ENCODE measurements at places on chromosomes 6 and 20.

DNA sequence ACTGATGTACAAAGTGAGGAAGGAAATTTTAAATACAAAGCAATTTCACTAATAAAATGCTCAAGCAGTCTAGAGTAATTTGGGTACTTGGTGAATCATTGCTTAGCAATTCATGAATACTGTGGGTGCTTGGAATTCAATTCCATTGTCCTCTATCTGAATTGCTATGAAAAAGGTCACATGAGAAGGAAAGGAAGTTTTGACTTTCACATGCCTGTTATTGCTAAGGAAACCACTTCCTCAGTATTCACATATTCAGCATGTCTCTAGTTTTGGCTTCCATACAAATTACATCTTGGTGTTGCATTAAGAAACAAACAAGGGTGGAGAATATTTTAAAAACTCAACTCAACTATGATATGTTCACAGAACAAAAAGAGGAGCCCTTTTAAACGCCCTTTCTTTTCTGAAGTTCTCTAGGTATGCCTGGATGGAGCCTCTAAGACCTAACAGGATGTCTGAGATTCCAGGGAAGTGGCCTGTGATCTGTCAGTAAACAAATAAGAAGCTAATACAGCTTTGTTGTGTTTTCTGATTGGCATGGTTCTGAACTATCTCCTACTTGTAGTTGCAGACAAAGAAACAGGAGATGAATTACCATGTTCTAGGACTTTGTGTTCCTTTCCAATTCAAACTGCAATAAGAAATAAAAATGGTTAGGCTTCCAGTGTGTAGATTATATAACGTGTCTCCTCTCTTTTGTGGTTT lies 190.4 kb downstream of the OGFRL1 start:
- DNase-seq: no peak

DNA sequence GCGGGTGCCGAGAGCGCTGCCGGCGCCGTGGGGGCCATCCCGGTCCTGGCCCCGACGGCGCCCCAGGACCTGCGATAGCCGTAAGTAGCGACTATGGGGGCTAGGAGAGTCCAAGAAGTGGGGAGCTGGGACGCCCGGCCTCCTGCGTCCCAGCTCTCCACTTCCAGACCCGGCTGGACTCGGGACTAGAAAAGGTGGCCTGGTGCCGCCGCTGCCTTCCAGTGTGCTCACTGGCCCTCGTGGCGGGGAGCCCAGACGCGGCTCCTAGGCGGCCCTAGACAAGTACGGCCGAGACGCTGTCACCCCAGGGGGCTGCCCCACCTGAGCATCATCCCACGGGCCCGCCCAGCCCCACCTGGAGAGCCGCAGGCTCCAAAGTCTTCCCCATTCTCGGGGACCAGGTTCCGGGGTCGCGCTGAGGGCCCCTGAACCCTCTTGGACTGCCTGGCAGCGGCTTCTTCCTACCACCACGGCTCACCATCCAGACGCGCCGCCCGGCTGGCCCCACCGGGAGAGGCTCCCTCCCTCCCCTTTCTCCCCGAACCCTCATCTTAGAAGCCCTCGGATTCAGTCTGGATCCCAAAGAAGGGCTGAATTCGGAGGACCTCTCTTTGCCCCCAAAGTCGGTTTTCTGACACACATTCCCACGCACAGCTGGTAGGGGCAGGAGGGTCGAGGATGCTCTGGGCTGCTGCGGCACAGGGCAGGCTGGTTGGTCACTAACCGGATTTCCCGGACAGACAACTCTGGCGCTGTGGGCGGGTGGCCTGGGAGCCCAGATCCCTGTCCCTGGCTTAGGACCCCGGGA lies 870 bp upstream of the MDFI start:
- no peak for DNase-seq

DNA sequence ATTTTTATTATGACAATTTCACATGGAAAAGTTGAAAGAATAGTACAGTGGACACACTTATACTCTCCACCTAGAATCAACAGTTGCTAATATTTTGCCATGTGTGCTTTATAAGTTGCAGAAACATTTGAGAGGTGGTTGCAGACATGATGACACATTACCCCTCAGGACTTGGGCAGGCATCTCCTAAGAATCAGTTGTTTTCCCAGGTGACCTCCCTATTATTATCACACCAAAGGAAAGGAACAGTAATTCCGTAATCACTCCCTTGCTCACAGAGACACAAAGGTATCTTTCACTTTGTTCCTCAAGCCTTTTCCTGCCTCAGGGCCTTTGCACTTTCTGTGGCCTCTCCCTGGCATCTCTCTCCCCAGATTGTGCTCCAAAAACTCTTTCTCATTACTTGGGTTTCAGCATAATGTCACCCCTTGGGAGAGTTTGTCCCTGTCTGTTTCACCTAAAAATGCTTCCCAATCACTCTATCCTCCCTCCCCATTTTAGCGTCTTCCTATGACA lies 5.9 kb upstream of the SULF2 start:
- DNase-seq: no peak

DNA sequence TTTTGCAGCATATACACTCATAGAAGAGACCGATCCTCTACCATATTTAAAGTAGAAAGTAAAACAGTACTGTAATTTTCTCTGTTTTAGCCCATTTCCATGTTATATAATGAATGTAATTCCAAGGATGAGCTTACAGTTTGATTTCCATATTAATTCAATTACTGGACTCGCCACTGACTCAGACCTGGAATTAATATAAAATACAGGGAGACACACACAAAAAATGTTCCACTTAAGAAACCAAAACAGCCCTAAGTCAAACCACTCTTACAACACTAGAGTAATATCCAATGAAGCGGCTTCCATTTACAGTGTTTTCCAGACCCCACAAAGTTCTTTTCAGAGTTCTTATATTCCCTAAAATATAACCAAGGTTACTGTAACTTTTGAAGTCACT lies 110.6 kb downstream of the BACH2 start:
- no peak for DNase-seq

- no peak for DNase-seq
Measured at GRCh38 chr6:34497411-34497810, 31.5 kb downstream of the PACSIN1 start.

DNA sequence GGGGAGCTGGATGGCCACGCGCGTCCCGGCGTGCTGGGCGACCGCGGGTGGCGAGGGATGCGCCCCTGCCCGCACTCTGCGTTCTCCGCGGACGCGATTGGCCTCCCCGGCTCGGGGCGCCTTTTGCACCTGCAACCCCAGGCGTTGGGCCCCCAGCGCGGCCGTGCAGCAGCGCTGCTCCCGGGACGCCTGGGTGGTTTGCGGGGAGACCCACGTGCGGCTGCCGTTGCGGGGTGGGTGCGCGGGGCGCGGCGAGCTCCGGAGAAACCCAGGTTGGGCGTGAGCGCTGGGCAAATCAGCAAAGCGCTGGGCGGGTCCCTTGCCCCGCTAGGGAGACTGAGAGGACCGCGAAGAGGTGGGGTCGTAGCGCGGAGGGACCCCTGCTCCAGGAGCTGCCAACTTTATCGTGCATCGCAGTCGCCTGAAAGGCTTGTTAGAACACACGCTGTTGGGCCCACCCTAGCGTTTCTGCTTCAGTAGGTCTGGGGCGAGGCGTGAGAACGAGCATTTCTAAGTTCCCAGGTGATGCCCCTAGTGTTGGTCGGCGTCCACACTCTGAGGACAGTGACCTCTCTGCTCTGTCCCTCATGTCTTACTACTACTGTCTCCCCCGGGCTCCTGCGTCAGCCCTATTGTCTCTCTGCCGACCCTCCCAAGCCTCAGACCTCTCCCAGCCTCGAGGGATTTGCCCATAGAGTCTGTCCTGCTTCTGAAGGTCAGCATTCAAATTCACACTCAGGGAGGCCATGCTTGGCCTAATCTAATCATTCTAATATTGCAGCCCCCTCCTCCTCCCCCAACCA lies 538 bp upstream of the ZFP64 start:
- DNase-seq: peak; percentile 47

GRCh38 chr6:4358414-4359107 lies 223.2 kb upstream of the ECI2 start:
- no peak for DNase-seq

DNA sequence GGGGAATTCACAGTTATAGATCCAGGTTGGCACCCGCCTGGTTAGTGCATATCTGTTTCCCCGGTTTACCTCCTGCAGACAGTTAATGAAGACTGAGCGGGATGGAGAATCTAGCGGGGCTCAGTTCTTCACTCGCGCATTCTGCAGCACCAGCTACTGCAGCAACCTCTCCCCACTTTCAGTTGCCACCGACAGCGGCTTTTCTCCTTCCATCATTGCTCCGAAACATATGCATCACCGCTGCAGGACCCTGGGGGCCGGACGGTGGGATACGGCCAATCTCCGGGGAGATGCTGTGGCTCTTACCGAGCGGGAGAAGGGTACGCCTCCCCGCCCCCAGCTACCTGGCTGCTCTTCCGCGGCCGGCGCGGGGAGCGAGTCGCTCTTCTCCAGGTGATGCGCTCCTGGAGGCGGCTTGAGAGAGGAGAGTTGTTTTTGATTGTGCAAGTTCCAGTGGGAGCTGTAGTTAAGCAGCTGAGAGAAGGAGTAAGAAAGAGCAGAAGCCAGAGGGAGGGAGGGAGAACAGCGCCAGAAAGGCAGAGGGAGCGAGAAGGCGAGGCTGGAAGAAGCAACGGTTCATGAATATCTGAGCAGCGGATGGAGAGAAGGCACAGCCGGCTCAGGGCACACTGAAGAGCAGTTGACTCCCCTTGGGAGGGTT lies at the start of gene SGK1:
Gene SGK1, minus strand, starts transcription at position 642 of the 661 bp plus-strand sequence. CDS start 652 bp downstream, outside the sequence.
- DNase-seq: peak; percentile 26

- no peak for DNase-seq
Measured at GRCh38 chr20:36493051-36493800, 48.1 kb upstream of the MYL9 start.

GRCh38 chr6:40806256-40806864 lies 219.2 kb upstream of the LRFN2 start:
- DNase-seq: no peak

DNA sequence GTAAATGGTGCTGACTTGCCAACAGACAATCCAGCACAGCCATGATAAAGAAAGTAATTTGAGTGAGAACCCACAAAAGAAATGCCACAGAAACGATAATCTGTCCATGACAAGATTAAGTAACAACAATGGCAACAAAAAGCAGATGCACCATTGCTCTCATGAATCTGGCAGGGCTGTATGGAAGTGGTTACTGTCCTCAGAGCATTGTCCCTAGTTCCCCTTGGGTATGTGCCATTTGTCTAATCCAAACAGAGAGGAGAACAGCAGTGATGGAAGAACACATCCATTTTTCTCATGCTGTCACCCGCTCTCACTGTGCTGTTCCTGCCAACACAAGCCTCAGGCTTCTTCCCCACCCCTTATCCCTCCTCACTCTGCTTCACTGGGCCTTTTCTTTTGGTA lies 65.8 kb downstream of the REV3L start:
- DNase-seq: peak; percentile 35

DNA sequence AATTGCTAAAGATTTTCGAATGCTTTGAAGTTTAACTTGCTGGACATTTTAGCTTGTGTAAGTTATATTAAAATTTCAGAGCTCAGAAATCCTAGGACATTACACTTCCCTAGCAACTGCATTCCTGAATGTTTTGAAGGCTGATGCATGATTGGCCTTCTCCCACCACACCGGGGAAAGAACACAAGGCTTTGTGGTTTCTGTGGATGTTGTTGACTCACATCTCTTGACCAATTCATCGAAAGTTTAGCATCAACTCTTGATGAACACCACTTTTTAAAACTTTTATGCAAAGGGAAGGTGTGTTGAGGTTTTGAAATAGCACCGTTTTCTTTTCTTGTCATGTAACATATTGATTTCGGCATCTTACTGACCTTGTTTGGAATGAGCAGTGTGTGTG lies 81.1 kb downstream of the RIMS1 start:
- DNase-seq: no peak

DNA sequence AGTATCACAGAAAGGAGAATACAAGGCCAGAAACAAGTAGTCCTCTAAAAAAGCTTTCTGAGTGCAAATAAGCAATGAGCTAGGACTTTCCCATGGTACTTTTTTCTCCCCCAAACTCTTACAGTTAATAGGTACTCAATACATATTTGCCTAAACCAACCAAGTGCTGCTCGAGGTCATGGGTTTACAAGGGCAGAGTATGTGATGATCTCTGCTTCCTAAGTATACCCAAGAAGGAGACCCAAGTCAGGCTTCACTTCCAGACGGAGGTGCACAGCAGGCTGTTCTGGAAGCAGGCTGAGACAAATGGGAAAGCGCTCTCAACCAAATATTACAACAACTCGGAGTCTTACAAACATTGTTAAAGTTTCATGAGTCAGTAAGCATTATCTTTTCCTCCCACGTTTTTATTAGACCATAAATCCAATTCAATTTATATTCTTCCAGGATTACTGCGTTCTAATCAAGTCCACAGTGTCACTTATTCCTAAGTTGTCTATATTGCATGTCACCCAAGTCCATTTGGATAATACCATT lies 8.1 kb downstream of the FYN start:
- no peak for DNase-seq

DNA sequence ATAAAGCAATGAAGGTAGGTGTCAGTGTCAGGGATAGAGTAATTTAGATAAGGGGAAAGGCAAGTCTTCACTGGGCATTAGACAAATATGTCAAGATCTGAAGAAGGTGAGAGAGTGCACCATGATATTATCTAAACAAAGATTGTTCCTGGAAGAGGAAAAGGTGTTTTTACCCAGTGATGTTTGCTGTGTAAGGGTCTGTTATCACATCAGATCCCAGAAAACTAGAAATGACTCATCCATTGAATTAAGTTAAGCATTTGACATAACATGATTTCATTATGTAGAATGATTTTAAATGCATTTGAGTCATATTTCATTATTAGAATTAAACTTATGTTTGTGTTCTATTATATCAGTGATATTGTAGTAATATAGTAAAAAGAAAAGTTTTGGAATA lies 1279.5 kb upstream of the CITED2 start:
- no peak for DNase-seq

DNA sequence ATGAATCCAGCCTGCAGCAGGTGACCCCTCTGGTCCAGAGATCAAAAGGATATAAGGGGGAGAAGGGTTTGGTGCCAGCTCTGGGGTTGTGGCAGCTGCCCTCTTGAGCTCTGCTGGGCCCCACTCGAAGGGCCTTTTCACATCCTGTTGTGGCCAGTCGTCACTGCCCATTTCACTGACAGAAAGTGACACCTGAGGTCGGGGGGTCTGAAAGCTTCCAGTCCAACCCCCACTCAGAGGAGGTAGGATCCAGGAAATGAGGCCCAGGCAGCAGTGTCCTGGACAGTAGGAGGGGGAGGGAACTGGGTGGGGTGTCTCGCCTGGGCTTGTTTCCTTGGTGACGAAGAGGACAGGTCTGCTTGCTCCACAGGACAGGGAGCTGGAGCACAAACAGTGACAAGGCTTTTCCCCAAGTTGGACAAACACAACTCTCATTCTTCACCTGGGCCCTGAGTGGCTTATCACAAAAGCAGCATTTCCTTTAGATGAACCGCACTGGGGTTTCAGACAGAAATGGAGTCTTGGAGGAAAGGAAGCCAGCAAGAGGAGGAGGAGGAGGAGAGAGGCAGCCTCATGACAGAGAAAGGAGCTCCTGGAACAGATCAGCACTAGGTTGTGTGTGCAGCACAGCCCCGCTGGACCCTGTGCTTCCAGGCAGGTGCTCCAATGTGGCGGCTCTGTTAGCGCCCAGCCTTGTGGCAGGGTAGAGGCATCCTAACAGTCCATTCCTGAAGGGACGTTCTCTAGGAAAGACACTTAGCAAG lies 11.0 kb downstream of the FRS3 start:
- DNase-seq: no peak

Measured in NCI-H1930 (cell line).